ENCODE measurements at places on chromosomes 1 and 21.

DNA sequence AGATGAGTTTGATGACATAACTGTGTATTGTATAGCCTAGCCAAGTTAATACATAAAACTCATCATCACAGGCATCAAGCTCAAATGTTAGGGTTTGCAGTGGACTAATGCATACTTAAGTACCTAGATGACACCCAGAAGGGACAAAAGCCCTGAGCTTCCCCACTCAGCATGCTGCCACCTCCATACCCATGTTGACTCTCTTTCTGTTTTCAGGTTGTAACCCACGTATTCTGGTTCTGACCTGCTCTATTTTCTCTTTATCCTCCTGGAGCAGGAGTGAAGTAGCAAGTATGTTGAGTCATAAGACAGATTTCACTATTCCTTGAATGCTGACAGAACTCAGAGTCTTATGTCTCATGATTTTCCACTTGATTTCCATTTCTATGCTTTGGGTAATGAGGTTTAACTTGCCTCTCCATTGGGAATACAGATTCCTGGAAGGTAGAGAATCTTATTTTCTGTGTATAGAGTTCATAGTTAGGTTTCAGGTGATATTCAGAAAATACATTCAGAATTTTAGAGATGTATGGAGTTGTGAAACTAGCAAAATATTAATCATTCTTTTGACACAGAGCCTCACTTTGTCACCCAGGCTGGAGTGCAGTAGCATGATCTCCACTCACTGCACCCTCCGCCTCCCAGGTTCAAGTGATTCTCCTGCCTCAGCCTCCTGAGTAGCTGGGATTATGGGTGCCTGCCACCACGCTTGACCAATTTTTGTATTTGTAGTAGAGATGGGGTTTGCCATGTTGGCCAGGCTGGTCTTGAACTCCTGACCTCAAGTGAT lies 122.5 kb upstream of the KCNJ15 start:
- no peak for DNase-seq

- no peak for DNase-seq
These were observed 2.7 kb downstream of the RHBG start for GRCh38 chr1:156371553-156372264.

- no peak for DNase-seq
These were observed 21.4 kb upstream of the DNM3 start for GRCh38 chr1:171819946-171820345.

- DNase-seq: no peak
These were observed 119.6 kb downstream of the LRRC53 start for GRCh38 chr1:74392840-74393239.

DNA sequence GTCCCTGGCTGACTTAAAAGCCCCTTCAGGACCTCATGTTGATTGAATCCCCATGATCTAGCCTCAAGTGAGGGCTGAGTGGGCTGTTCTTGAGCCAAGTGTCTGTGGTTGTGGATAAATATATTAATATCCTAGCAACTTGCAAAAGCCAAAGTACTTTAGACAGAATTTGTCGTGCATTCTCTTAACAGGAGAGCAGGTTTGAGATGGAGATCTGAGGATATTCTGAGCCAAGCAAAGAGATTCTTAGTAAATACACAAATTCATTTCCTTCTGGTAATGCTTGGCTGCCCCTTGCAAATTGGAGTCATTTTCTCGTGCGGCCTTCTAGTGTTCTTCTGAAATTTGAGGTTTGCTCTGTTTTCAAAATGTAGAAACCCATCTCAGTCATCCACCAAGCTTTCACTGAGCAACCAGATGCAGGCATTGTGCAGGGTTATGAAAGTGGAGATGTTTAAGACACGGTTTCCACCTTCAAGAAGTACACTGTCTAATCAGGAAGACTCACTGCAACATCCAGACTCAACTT lies 242.1 kb upstream of the JUN start:
- DNase-seq: no peak

DNA sequence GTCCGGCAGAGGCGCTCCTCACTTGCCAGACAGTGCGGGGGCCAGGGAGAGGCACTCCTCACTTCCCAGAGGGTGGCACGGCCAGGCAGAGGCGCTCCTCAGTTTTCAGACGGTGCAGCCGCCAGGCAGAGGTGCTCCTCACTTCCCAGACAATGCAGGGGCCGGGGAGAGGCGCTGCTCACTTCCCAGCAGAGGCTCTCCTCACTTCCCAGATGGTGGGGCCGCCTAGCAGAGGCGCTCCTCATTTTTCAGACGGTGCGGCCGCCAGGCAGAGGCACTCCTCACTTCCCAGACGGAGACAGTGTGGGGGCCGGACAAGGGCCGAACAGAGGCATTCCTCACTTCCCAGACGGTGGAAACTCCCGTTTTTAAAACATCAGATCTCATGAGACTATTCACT lies 238.4 kb upstream of the CACYBP start:
- DNase-seq: no peak

Measured in stimulated activated CD4-positive, alpha-beta T cell treated with anti-CD3 and anti-CD28 coated beads, Interleukin-4, amount 100 ng/mL, for 4 hours (primary cell).